Fibroblast of skin of back (primary cell): ENCODE measurements at places on chromosomes 1 and 21.

- DNase-seq, result no peak
These were observed 410 bp downstream of the TXNDC12 start for GRCh38 chr1:52054496-52055065.

DNA sequence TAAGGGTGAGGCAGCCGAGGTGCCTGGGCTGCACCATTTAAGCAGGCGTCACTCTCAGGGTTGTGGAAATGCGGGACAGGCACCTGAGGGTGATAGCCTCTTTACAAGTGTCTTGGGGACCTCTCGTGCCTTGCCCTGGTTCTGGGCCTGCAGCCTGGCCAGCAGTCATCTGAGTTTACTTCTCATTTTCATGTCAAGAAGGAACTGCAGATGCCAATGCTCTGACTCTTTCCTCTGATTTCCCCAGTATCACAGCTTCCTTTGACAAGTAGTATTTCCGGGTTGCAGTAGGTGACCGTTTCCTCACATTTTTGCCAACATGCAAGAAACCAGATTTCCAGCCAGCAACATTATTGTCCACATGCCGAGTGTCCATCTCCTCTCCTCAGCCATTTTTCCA lies 286.9 kb downstream of the DISC1 start:
- DNase-seq, result no peak

GRCh38 chr1:74245168-74245772 lies 10.1 kb downstream of the TNNI3K start:
- DNase-seq, result no peak

- no peak for DNase-seq
These were observed 10.5 kb upstream of the DNAJB4 start for GRCh38 chr1:77994117-77994705.

- DNase-seq, result no peak
These were observed 12.4 kb downstream of the SLC2A1 start for GRCh38 chr1:42946120-42946898.

GRCh38 chr1:20665726-20666125 lies 4.6 kb upstream of the DDOST start:
- DNase-seq, result no peak

GRCh38 chr1:143736562-143736961 lies 235.2 kb downstream of the FAM72C start:
- DNase-seq, result no peak

GRCh38 chr1:42935971-42936308 lies 22.7 kb downstream of the SLC2A1 start:
- no peak for DNase-seq

- peak; percentile 8 for DNase-seq
These were observed 39.2 kb upstream of the RAB4A start for GRCh38 chr1:229231754-229232119.
